ENCODE measurements at places on chromosomes 5 and 9. TPM values are rescaled to one million over a fixed set of nuclear protein-coding genes. Genes with fewer than 3 reads are reported as not detected.
A peak's percentile ranks its signal among the peaks of the same experiment; 100 is the strongest.

Gene ORM2
- total RNA-seq: not detected

Gene PHF24
- total RNA-seq: 0.16 TPM

Gene TMEM171
- 0.38 TPM for total RNA-seq

- H3K27ac ChIP-seq: no peak overlapping the region
- no peak for DNase-seq
- H3K4me3 ChIP-seq: no peak overlapping the region
- no peaks in the 10 kb centered on the region for H3K36me3 ChIP-seq
- no peaks in the 10 kb centered on the region for H3K27me3 ChIP-seq
Measured at GRCh38 chr5:150258130-150258529, 31.4 kb downstream of the CAMK2A start.

- no peak overlapping the region for H3K27ac ChIP-seq
- H3K36me3 ChIP-seq: no peaks in the 10 kb centered on the region
- peaks cover 31% of the 10 kb centered on the region for H3K4me1 ChIP-seq
Measured at GRCh38 chr9:133995012-133995896, 3.1 kb upstream of the VAV2 start.

GRCh38 chr5:111854186-111854585, 97.2 kb upstream of the NREP start:
- H3K36me3 ChIP-seq: no peaks in the 10 kb centered on the region
- no peaks in the 10 kb centered on the region for H3K27me3 ChIP-seq
- no peak for DNase-seq
- H3K27ac ChIP-seq: no peak overlapping the region
- no peak overlapping the region for H3K4me3 ChIP-seq

DNA sequence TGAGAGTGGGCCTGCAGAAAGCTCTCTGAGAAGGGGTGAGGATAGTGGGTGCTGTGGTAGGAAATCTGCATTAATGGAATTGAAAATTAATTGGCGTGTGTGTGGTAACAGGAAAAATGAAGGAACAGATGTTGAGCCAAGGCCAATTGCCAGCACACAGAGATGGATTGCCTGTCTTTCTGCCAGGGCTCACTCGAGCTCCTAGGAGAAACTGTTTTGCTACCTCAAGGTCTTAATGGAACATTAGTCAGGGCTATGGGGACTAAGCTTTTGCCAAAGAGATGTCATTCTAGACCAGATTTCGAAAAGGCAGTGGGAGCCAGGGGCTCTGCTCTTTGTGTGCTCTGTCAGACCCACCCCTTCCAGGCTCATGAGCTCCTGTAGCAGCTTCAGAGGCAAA, 124.0 kb upstream of the EFNA5 start:
- no peak overlapping the region for H3K4me3 ChIP-seq
- no peaks in the 10 kb centered on the region for H3K27me3 ChIP-seq
- no peaks in the 10 kb centered on the region for H3K36me3 ChIP-seq
- H3K27ac ChIP-seq: no peak overlapping the region

DNA sequence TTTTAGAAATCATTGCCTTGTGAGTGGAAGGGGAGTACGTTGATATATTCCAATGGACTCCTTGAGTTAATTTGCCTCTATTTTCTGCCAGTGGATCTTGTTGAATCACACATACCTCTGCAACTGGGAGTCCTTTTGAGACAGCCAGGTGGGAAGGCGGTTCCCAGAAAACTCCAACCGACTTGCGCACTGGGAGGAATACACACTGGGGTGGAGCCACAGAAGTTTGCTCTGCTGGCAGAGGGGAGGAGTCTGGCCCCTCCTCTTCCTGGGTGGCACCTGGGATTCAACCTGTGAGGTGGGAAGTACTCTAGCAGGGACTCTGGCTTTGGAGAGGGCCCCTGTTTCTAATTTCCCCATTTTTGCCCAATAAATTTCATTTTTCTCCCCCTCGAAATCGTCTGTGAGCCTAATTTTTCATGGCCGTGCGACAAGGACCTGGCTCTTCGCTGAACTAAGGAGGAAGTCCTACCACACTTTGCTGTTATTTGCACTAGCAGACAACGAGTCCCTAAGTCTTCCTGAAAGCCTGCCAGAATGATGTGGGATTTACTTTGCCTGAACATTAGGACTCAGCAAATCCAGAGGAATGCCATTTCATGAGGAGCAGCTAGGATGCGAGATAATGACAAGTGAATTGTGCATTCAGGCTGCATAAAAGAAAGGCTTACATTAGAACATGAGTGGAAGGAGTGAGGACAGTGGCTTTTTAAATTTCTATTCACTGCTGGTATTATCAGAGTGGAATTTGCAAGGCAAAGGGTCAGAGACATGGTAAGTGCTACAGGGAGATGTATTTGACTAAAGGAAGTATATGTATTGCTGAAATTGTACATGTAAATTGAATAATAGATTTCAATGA, 67.2 kb downstream of the PRLR start:
- no peak overlapping the region for H3K27ac ChIP-seq
- DNase-seq: no peak
- H3K36me3 ChIP-seq: no peaks in the 10 kb centered on the region
- H3K27me3 ChIP-seq: peaks cover 3% of the 10 kb centered on the region
- no peaks in the 10 kb centered on the region for H3K4me1 ChIP-seq

DNA sequence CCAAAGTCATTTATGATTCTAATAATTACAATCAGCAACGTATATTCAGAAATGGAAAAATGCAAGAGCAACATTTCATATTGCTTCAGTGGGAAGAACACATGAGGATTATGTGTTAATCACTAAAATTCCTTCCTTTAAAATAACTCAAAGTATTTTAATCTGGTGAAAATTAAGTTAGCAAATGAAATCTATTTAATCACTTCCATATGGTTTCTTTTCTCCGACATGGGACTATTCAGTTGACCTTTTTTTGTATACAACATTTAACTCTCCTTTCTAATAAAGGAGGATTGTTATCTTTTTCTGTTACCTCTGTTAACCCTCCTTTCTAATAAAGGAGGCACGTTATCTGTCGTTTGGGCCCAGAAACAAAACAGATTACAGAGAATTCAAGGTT, 59.9 kb downstream of the HOMER1 start:
- no peak overlapping the region for H3K4me3 ChIP-seq
- H3K27ac ChIP-seq: no peak overlapping the region
- no peaks in the 10 kb centered on the region for H3K4me1 ChIP-seq
- no peak for DNase-seq
- H3K27me3 ChIP-seq: no peaks in the 10 kb centered on the region

- peak; percentile 81 for DNase-seq
- peaks cover 14% of the 10 kb centered on the region for H3K4me1 ChIP-seq
- no peaks in the 10 kb centered on the region for H3K36me3 ChIP-seq
- no peak overlapping the region for H3K4me3 ChIP-seq
Measured at GRCh38 chr5:164237486-164237885, 732.1 kb downstream of the MAT2B start.

DNA sequence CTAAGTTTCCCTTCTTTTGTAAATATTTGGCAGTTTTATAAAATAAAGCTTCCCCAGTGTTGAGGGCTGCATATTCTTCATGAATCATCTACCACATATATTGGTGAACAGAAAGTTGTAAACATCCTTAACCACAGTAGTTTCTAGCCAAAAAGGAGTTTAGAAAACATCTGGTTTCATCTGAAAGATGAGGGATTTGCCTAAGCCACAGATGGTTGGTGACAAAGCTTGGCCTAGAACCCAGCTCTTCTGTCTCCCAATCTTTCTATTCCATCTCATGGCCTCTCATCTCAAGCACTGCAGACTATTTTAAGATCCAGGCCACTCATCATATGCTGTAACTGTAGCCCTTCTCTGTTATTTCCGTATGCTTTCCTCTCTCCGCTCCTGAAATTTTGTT, 232.3 kb upstream of the TRPM3 start:
- H3K36me3 ChIP-seq: no peaks in the 10 kb centered on the region
- no peak overlapping the region for H3K4me3 ChIP-seq
- peaks cover 3% of the 10 kb centered on the region for H3K4me1 ChIP-seq
- H3K27me3 ChIP-seq: no peaks in the 10 kb centered on the region
- peak; percentile 65 for DNase-seq

All from astrocyte (in vitro differentiated cells and primary cell).